ENCODE measurements at places on chromosomes 7 and 10. TPM values are rescaled to one million over a fixed set of nuclear protein-coding genes. Genes with fewer than 3 reads are reported as not detected.

AKR1C3 gene
- 96.8 TPM for total RNA-seq

SLC25A13 gene
- 102 TPM for total RNA-seq

DNA sequence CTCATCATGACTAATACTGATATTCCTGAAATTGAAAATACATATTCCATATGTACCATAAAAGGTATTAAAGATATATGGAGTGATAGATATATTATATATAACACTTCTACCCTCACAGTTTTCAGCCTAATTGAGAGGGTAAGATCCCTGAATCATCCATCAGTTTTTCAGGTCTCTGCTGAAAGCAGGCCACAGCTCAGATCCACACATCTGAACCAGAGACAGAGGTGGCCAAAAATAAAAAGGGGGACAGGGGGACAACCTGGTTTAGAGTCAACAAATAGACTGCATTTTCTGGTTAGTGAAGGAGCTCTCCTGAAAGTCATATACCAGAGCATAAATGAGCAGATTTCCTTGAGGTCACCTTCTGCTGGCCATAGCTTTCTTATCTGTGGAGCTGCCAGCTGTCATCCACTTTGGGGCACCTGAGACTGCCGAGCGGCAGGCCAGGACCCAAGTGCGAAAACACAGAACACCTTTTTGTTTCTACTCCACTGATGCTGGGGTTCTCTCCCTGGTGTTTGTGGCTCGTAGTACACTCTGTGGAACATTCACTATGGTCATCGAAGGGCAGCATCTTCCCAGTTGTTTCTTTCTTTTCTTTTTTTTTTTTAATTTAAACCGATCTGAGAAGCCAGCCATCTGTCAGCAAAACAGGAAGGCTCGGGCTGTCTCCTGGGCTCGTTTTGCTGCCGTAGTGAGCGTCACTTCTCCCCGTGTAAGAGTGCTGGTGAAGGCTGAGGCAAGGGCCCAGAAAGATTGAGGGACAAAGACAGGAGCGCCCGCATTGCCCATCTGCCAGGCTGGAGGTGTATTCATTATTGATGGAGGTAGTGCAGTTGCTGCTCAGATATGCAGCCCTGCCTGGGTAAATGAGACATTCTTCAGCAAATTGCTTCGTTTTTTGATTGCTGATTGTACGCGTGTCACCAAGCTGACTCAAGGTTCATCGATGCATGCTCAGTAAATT lies 13.5 kb downstream of the IKZF1 start:
- no peak for DNase-seq

DNA sequence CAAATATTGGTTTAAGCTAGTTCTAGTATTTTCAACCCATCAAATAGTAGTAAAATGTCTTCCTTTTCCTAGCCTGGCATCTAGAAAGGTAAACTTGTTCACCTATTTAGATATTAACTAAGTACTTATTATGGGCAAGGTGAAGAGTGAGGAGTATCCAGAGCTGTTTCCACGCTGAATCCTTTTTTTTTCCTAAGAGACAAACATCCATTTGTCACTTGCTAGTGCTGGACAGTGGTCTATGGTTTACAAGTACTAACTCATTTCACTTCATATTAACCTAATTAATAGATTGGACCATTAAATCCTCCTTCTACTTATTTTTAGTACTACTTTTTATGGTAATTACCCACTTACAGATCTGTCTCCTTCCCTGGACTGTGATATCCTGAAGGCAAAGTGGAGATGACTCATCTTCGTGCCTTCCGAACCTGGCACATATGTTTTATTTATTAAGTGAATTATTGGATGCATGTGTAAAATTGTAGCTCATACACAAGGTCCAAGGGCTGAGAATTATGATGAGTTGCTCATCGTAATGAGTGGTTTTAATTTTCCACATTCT lies 159.6 kb upstream of the IGFBP3 start:
- DNase-seq: no peak

PBLD gene
- 15.3 TPM for total RNA-seq

- DNase-seq: no peak
These were observed 22.5 kb downstream of the PDZD8 start for GRCh38 chr10:117352724-117353123.

DNA sequence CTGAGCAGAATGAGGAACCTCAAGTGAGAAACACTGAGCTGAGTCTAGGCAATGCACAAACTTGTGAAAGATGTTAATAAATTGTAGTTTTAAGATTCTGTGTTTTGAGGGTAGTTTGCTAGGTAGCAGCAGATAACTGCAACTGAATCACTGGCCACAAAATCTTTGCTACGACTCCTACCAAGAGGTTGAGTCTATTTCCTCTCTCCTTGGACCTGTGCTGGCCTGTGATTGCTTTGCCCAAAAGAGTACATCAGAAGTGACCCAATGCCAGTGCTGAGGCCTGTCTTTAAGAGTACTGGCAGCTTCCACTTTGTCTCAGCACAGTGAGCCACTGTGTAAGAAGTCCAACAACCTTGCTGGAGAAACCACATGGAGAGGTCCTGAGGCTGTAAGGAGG lies 11.9 kb upstream of the TSPAN13 start:
- no peak for DNase-seq

DNA sequence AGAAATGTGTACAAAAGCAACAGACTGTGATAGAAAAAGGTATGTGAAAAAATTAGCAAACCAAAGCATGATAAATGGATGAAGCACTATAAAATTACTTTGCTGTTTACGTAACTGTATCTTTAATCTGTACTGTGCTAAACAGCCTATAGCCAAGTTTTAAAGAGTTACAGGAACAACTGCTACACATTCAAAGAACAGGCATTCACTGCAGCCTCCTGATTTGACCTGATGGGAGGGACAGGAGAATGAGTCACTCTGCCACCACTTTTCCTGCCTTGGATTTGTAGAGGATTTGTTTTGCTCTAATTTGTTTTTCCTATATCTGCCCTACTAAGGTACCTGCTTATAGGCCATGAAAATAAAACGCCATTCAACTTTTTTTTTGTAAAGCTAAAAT lies 116.1 kb downstream of the FANK1 start:
- no peak for DNase-seq

GRCh38 chr7:74542558-74543117 lies 88.9 kb downstream of the GTF2IRD1 start:
- no peak for DNase-seq

GRCh38 chr10:48279081-48279751 lies 4.7 kb upstream of the FRMPD2 start:
- DNase-seq: no peak

DNA sequence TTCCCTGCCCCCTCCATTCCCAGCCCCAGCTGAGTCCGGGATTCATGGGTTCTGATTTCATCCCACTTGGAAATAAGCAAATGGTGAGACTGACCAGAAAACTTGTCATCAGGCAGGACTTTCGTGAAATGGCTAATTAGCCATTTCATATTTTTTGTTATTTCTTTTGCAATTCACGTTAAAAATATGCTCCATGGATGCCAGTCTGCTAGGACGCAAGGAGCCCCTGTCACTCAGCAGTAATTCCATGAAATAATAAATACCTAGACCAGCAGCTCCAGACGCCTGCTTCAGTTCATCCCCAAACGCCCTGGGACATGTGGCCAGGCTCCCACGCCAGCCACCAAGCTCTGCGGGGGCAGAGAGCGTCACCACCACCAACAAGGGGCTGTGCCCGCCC lies 111.0 kb downstream of the TRIL start:
- no peak for DNase-seq

DNA sequence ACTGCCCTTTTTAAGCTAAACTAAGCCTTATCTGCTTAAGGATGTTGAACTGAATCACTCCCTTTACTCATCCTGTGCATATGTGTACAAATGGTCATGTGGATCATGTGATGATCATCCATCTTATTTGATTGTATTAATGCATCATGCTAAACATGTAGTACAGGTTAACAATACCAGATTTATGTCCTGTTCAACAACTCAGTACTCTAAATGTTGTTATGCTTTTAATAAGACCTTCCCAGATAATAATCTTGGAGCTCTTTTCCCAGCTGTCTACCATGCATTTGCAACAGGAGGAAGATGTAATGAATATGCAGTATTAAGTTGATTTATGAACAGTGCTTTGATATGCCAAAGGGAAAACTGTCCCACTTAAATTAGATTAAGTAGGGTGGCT lies 318.0 kb downstream of the BICC1 start:
- DNase-seq: no peak

STRIP2 gene
- 5.8 TPM for total RNA-seq

GRCh38 chr10:122348935-122349361 lies 25.6 kb upstream of the PLEKHA1 start:
- no peak for DNase-seq

GRCh38 chr10:15472431-15473395 lies 101.6 kb upstream of the FAM171A1 start:
- DNase-seq: no peak

NUDT13 gene
- total RNA-seq: 7.1 TPM

GRCh38 chr10:131083915-131084790 lies 227.4 kb downstream of the TCERG1L start:
- no peak for DNase-seq

DNA sequence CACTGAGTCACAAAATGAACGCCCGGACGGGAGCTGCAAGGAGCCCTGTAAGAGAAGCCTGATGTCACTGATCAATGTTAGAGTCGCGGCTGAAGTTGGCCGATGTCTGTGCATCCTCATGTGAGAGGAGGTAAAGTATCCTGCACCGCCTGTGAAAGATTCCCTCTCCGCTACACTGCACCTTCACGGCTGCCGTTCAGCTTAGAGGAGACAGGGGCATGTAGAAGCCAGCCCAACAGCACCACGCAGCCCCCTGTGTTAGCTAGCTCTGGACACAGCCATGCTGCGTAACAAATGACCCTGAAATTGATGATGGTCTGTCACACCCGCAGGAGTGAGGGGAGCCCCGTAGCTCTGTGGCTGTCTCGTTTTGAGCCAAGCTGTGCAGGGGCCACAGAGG lies 81.5 kb upstream of the DIP2C start:
- DNase-seq: no peak

GRCh38 chr10:132878091-132878729 lies 64.2 kb downstream of the CFAP46 start:
- DNase-seq: no peak

- peak; percentile 70 for DNase-seq
These were observed 934 bp downstream of the PRTFDC1 start for GRCh38 chr10:24951201-24952142.

- DNase-seq: peak; percentile 19
These were observed 84.9 kb downstream of the CAMK1D start for GRCh38 chr10:12434277-12434676.

DNA sequence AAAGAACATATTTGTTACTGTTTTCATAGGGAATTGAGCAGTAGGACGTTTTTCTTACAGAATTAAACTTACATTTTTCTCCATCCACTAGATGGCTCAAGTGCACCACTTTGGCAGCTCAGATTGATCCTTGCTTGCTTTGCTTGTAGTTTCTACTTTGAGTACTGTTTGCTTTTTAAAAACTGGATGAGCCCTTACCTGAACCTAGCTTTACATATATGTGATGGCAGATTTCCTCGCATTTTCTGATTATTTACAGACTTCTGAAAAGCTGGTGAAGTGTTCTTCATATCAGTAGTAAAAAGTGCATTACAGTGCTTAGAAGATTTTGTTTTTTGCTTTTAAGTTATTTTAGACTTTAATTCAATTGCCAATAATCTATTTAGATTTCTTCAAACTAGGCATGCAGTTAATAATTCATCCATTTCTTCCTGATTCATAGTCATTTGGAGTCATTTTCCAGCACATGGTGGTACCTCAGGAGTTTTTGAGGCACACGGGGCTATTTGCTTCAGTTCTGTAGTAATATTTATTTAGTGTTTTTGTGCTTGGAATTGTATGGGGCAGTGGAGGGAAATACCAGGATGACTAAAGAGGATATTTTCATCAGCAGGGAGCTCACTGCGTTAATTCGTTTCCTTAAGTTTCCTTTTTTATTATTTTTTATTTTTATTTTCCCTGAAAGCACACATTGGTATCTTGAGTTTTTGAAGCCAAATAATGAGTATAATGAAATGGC lies 57.3 kb downstream of the MAPK8 start:
- DNase-seq: peak; percentile 57

GRCh38 chr7:136807598-136807997 lies 60.9 kb upstream of the CHRM2 start:
- DNase-seq: no peak

MAGI2 gene
- total RNA-seq: 0.25 TPM

GRCh38 chr7:140084972-140085371 lies 22.2 kb upstream of the PARP12 start:
- DNase-seq: no peak

DNA sequence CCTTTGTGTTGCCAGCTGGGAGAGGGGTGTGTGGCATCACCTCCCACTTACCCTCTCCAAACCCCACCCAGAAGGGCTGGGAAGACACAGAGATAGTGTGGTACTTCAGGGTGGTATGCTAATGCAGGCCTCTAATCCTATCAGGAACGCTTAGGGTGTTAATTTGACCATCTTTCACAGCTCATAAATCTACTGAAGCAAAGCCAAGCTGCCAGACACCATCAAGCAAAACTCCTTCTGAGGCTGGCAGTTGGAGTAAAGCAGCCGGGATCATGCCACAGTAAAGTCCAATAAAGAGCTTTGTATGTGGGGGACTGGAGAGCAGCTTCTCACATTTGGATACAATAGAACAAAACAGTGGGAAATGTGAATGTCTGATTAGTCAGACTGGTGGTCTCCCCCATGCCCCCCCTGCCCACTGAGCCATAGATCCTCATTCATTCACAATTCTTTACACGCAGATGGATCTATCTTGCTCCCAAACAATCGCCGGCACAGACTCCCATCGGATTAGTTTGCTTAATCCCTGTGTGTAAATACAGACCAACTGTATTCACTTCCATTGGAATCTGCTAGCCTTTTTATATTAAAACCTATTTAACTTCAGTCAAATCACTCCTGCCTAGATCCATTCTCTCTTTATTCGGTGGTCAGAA lies 29.6 kb downstream of the FGFBP3 start:
- no peak for DNase-seq

CYP2C18 gene
- 0.79 TPM for total RNA-seq

DNA sequence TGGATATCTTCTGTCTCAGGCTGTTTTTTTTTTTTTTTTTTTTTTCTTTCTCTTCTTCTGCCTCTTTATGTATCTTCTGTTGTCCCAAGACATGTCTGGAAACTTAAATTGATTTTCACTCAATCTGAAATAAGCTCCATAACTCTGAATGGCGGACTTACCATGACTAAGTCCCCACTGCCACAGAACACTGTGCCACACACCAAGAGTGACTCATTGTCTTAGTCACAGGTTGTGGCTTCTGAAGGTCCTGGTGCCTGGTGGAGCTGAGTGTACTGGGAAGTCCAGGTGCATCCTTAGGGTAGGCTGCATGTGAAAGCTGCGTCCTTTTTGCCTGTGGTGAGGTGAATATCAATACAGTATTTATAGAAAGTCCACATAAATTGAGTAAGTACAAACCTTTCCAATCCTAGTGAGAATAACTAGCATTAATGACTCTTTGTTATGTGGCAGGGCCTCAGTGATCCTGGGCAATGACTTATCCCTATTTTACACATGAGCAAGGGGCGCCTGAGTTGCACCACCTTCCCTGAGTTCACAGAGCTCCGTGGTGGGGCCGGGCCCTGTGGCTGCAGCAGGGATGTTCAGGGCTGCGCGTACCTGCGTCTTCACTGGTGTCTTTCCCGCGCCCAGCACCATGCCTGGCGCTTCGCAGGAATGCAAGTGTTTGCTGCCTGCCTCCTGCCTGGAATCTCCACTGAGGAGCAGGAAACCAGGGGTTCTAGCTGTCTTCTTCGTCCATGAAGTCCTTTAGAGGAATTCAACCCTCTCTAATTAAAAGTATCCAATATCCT lies 4.3 kb downstream of the PFKP start:
- no peak for DNase-seq
